ENCODE measurements at places on chromosomes 1 and 21. TPM values are rescaled to one million over a fixed set of nuclear protein-coding genes. Genes with fewer than 3 reads are reported as not detected.

DNA sequence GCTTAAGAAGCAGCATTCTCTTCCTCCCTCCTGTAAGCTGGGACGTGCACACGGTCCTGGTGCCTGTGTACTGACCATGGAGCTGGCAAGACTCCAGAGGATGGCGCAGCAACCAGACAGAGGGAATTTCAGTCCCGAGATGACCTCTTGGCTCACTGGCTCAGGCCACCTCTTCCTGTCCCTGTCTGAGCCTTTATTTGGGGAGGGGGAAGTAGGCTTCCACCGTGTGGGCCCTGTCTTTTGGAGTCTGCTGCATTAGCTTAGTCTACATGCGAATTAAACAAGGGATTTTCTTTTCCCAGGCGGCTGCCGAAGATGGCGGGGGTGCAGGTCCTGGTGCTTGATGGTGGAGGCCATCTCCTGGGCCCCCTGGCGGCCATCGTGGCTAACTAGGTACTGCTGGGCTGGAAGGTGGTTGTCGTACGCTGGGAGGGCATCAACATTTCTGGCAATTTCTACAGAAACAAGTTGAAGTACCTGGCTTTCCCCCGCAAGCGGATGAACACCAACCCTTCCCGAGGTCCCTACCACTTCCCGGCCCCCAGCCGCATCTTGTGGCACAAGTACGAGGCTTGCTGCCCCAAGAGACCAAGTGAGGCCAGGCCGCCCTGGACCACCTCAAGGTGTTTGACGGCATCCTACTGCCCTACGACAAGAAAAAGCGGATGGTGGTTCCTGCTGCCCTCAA lies 10.2 kb downstream of the IL24 start:
- DNase-seq = no peak

Gene TEDDM1
- not detected for polyA plus RNA-seq

Gene NCSTN
- polyA plus RNA-seq = 214 TPM

DNA sequence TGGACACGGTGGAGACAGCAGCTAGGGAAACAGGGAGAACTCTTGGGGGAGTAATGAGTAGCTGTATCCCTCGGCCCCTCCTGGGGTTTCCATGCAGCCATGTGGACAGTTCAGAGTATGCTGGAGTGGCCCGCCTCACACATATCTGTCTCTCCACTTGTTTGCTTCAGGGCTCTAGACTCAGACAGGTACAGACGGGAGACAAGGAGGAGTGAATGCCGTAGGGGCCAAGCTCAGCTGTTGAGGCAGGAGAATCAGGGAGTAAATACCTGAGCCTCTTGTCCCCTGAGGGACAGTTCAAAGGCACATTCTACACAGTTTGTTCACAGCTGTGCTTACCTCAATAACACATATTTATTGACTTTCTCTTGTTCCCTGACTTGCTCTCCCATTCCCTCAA lies 7.7 kb upstream of the PTGFRN start:
- no peak for DNase-seq

Gene CYP4A22
- not detected for polyA plus RNA-seq

DNA sequence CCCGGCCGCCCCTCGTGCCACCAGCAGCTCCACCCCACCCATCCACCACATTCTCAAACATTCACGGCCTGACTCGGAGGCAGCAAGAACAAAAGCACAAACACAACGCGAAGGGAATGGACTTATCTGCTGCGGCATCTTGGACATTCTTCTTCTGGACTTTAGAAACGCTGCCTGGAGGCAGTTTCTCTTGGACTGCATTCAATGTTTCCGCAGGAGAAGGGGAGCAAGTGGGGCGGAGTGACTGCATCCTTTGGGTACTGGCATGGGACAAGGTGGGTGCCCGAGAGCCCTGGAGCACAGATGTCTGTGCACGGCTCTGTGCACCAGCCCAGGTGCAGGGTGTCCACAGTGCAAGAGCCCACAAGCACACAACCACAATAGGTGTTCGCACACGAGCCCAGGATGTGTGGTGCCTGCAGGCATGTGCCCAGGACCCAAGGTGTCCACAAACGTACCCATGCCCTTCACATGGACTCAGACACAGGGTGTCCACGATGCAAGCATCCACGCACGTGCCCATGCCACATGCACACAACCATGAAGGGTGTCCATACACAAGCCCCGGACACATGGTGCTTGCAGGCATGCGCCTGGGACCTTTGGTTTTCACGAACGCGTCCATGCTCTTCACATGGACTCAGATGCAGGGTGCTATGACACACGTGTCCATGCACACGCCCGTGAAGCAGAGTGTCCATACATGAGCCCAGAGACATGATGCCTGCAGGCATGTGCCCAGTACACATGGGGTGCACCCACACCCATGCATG lies 53.6 kb downstream of the WNT9A start:
- no peak for DNase-seq
